ENCODE measurements at places on chromosomes 3 and 15. TPM values are rescaled to one million over a fixed set of nuclear protein-coding genes. Genes with fewer than 3 reads are reported as not detected.

- no peak overlapping the region for H3K4me3 ChIP-seq
- H3K4me1 ChIP-seq, result no peaks in the 10 kb centered on the region
- no peaks in the 10 kb centered on the region for H3K27me3 ChIP-seq
- no peak for DNase-seq
These were observed 154.5 kb upstream of the SUCLG2 start for GRCh38 chr3:67808906-67809305.

DNA sequence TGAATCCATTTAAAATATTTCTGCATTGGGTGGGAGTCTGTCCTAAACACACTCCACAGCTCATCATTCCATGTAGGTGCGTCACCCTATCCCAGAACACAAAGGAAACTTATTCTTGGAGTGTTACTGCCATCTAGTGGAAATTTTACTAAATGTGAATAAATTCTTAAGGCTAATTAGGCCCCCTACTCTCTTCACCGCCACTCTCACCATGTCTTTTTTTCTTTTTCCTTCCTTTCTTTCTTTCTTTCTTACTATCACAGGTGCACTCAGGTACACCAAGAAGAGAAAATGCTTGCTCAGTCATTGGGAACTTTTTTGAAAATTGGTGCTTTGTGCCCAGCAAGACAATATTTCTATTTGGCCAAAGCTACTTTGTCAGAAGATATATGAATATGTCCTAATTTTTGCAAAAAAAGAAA, 26.4 kb upstream of the ATP8B4 start:
- no peaks in the 10 kb centered on the region for H3K27me3 ChIP-seq
- DNase-seq, result no peak
- H3K27ac ChIP-seq, result no peak overlapping the region
- no peaks in the 10 kb centered on the region for H3K4me1 ChIP-seq
- H3K4me3 ChIP-seq, result no peak overlapping the region

- no peaks in the 10 kb centered on the region for H3K27me3 ChIP-seq
- DNase-seq, result no peak
- H3K36me3 ChIP-seq, result no peaks in the 10 kb centered on the region
These were observed 1.5 kb upstream of the VIPR1 start for GRCh38 chr3:42500909-42501308.

DNA sequence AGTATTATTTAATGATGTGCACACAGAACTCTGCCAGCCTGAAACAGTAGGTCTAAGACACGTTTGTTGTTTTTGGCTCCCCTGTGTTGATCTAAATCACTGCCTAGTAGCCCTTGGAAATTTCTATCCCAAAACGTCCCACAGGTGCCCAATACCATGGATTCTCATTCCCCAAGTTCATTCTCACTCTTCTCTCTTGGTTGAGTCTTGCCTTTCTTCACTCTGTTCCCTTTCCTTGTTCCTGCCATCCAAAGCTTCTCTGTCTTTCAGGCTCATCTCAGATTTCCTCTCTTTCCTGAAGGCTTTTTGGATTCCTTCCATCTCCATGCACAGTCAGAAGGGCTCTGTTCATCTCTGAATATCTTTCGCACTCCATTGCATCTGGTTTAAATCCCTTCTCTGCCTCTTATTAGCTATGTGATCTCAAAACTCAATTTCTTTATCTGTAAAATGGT, 54.2 kb downstream of the PPARG start:
- H3K27ac ChIP-seq, result no peak overlapping the region
- H3K27me3 ChIP-seq, result no peaks in the 10 kb centered on the region
- H3K4me1 ChIP-seq, result no peaks in the 10 kb centered on the region
- no peak overlapping the region for H3K4me3 ChIP-seq
- DNase-seq, result no peak

DNA sequence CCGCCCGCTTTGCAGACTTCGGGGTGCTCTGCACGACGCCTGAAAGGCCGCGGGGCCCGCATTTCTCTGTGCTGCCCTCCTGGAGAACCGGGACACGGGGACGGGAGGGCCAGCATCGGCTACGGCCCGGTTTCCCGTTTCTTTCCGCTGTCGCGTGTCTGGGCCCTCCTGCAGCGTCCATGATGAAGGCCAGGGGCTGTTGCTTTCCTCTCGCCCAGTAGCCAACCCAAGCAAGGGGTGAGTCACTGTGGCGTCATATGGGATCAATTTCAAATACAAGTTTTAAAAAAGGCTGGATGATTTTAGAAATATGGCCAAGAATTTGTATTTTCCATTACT, 435 bp downstream of the SLC35G2 start:
- H3K36me3 ChIP-seq, result no peaks in the 10 kb centered on the region
- H3K27ac ChIP-seq, result peak overlapping the region; percentile 63
- H3K4me1 ChIP-seq, result peaks cover 5% of the 10 kb centered on the region
- peak; percentile 53 for DNase-seq
- H3K27me3 ChIP-seq, result no peaks in the 10 kb centered on the region

GRCh38 chr15:35775471-35775870, 229.5 kb upstream of the DPH6 start:
- no peak overlapping the region for H3K27ac ChIP-seq
- H3K4me1 ChIP-seq, result no peaks in the 10 kb centered on the region
- H3K4me3 ChIP-seq, result no peak overlapping the region
- H3K36me3 ChIP-seq, result no peaks in the 10 kb centered on the region
- DNase-seq, result no peak

- DNase-seq, result no peak
- no peaks in the 10 kb centered on the region for H3K4me1 ChIP-seq
- H3K36me3 ChIP-seq, result no peaks in the 10 kb centered on the region
- no peak overlapping the region for H3K4me3 ChIP-seq
- H3K27ac ChIP-seq, result no peak overlapping the region
- H3K27me3 ChIP-seq, result no peaks in the 10 kb centered on the region
These were observed 46.8 kb upstream of the ZCWPW2 start for GRCh38 chr3:28301688-28302087.

DNA sequence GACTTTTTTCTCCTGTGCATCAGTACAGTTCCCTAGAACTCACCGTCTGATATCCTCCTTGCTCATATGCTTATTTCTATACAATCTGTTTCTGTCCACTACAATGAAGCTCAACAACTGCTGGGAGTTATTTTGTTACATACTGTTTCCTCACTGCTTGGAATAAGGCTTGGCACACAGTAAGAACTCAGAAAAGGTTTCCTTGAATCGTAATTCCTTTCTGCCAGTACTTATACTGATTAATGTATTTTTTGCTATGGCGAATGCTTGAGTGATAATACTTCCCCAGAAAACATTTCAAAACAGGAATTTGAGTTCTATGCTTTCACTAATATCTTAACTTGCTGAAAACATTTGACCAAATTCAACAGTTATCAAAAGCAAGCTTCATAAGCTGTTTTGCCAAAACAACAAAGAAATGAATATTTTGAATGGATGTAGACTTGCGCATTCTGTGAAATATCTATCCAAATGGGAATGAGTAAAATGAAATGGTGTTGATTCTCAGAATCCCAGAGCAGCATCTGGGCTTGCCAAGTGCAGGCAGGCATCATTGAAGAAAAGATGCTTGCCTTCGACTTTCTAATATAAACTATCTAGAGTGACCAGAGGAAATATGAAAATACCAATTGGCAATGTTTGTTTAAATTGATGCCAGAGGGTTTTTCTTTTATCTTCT, 286.3 kb downstream of the RAP2B start:
- no peaks in the 10 kb centered on the region for H3K4me1 ChIP-seq
- no peak overlapping the region for H3K27ac ChIP-seq
- no peak overlapping the region for H3K4me3 ChIP-seq
- no peaks in the 10 kb centered on the region for H3K36me3 ChIP-seq
- no peak for DNase-seq

GRCh38 chr3:112640276-112640929, 540 bp downstream of the CCDC80 start:
- H3K36me3 ChIP-seq, result no peaks in the 10 kb centered on the region
- H3K27ac ChIP-seq, result peak overlapping the region; percentile 55
- no peaks in the 10 kb centered on the region for H3K27me3 ChIP-seq
- H3K4me1 ChIP-seq, result no peaks in the 10 kb centered on the region

DNA sequence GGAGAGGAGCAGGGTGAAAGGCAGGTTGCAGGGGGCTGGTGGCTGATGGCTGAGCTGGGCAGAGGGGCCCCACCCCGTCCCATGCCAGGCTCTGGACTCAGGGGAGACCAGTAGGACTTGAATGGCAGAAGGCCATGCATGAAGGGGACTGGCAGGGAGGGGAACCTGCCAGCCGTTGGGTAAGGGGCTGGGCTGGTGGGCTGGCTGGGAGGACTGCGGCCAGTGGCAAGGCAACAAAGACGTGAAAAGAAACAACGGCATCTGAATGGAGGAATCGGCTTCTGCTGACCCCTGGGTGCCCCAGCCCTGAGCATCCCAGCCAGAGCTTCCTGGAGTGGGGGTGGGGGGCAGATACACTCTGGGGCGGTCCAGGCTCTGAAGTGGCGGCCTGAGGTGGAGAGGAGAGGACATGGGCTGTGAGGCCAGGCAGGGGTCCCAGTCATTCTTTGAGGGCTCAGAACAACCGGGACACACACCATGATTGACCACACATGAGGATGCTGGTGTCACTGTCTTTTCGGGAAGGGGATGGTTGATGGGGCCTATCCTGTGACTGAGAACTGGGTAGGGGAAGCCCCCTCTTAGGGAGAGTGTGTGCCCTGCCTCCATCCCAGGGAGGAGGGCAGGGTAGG, 11.7 kb downstream of the GLYCTK start:
- H3K36me3 ChIP-seq, result no peaks in the 10 kb centered on the region
- no peak overlapping the region for H3K27ac ChIP-seq
- H3K27me3 ChIP-seq, result no peaks in the 10 kb centered on the region
- H3K4me3 ChIP-seq, result no peak overlapping the region
- DNase-seq, result no peak

DNA sequence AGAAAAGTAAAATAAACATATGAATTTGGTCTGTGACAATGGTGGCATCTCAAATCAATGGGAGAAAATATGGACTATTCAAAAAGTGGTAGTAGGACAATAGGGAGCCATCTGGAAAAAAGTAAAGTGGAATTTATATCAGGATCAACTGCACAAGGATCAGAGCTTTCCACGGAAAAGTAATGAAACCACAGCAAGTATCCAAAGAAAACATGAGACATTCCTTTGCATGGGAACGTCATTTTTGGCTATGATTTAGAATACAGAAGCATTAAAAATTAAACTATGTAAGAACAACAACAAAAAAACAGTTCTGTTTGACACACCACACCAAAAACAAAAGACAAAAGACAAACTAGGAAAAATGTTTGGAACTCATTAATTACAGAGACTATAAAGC, 18.7 kb downstream of the CRBN start:
- no peak overlapping the region for H3K4me3 ChIP-seq
- peaks cover 6% of the 10 kb centered on the region for H3K36me3 ChIP-seq
- no peak overlapping the region for H3K27ac ChIP-seq

DNA sequence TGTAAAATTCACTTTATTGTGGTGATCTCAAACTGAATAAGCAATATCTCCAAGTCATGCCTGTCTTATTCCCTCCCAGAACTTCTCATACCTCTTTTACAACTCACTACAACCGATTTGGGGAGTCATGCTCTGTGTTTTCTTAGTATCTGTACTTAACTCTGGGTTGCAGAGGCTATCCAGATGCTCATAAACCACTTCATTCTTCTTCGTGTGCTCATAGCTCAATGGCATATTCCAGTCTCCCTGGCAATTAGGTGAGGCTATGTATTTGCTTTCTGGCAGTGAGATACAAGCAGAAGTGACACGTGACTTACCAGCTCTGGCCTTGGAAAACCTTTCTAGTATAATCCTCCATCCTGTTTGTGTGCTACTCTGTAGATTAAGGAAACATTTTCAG, 360.9 kb downstream of the ZNF385D start:
- no peak for DNase-seq
- H3K4me1 ChIP-seq, result no peaks in the 10 kb centered on the region
- H3K27me3 ChIP-seq, result no peaks in the 10 kb centered on the region
- H3K4me3 ChIP-seq, result no peak overlapping the region

DNA sequence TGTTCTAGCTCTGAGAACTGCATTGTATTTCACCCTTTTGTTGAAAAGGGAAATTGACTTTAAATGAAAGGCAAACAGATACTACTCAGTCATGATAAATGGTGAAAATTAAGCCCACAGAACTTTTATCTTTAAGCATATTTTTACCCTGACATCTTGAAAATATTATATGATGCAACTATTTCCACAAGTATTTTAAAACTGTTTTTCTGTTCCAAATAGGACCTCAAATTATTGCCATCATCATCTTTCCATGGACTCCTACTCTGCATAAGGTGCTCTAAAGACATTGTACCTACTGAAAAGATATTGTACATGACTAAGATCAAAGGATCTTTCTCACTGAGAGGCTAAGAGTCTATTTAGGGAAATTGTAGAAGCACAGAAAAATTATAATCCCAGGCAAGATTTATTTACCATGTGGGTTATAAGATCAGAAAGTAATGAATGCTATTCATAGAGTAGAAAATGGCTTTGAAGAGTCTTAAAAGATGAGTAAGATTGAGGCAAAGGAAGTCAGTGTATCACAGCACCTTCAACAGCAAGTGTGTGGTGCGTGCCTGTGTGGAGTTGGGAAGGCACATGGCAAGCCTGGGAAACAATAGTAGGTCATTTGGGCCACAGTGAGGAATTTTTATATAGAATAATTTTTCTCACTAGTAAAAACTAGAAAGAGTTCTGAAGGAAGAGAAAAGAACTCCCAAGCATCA, 68.8 kb downstream of the VGLL3 start:
- no peaks in the 10 kb centered on the region for H3K36me3 ChIP-seq
- H3K27ac ChIP-seq, result no peak overlapping the region
- DNase-seq, result no peak
- no peaks in the 10 kb centered on the region for H3K27me3 ChIP-seq
- no peak overlapping the region for H3K4me3 ChIP-seq

DNA sequence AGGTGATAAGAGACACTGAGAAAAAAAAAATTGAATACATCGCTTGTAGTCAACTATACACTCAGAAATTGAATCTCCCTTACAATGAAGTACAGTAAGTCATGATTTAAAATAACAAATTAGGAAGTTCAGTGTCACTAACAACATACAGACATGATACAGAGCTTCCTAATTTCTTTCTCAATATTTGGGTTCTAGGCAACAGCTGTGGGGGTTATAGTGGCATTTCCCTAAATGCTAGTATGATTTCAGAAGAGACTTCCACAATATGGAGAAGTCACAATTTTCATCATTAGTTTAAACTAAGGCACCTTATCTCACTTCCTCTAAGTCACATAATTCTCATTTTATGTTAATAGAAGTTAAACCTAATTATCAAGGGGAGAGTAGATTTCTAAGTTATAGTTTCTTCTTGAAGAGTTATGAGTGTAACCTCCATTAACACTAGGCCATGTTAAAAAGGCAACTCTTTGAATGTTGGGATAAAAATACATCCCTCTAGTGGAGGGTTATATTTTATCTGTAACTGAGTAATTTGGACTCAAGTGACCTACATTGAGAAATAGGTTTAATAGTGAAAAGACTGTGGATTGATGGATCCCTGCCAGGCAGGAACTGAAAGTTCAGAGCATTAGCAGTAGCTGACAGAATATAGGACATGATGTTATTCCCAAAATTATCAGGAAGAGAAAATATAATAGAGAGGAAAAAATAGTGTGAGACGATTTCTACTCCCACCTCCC, 286.0 kb upstream of the SUCLG2 start:
- H3K4me1 ChIP-seq, result no peaks in the 10 kb centered on the region
- no peaks in the 10 kb centered on the region for H3K36me3 ChIP-seq
- no peak overlapping the region for H3K4me3 ChIP-seq
- DNase-seq, result no peak

Gene ARNT2
- 3.5 TPM for polyA plus RNA-seq

Measured in pancreas (tissue), 10 donors.